ENCODE measurements at places on chromosomes 6 and 20.

DNA sequence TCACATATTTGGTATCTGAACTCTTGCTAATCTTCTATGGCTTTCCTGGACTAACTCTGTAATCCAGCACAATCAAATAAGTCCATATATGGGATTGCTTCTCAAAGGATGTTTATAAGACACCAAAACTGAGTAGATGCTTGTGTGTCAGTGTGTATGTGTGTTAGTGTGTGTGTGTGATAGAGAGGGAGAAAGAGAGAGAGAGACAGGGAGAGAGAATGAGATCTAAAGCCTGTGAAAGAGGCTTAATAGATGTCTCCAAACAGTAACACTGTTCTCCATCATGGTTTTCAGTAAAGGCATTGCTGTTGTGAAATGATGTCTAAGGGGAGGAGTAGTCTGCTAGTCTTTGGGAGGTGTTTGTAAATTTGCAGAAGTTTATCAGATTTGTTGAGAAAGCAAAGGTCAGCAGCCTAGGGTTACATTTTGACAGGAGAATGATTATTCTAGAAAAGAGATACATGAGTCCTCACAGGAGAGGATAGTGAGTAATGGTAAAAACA, 73.9 kb upstream of the MLIP start:
- no peak for DNase-seq

DNA sequence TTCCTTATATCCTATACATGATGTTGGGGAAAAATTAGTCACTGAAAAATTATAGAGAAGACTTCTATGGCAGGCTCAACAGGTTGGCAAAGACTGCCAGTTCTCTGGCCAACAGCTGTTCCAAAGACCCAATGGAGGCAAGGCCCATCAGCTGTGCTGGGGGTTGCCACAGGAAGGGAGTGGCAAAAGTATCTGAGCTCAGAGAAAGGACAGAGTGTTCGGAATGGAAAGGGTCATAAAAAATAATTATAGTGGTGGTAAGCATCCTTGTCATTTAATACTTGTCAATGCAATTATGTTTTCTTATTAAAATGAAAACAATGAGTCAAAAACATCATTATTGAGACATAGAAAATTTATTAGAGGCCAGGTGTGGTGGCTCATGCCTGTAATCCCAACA, 36.1 kb downstream of the FASTKD5 start:
- DNase-seq, result no peak

DNA sequence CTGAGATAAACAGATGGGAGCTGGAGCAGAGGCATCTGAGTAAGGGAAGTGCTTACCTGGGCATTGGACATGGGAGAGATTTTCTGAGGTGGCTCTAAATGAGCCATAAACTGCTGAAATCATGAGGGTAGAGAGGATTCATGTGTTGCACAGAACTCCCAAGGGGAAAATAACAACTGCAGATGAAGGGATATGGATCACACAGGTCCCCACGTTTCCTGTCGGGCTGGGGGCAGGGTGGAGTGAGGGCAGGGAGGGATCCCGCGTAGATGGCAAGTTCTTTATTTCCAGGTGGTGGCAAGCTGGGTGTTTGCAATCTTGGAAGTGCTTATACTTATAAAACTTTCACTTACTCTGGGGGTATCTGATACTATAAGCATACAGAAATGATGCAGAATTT, 422.6 kb upstream of the FLRT3 start:
- DNase-seq, result no peak

GRCh38 chr6:113449051-113449450, 408.1 kb upstream of the MARCKS start:
- DNase-seq, result no peak

DNA sequence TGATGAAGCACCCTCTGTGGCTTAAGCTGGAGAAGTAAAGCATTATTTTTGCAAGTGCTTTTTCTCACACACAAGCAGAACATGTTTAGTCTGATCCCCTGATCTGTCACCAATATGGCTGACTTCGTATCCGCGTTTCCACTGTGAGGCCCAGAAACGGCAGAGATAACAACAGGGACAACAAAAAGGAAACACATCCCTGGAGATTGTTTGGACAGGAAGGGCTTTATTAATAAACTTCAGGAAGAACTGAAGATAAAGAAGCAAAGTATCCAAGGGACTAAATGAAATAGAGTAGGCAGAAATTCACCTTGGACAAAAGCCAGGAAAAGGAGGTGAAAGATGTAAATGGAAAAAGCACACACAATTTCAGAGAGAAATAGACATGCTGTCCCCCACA, 49.2 kb downstream of the RARS2 start:
- no peak for DNase-seq

DNA sequence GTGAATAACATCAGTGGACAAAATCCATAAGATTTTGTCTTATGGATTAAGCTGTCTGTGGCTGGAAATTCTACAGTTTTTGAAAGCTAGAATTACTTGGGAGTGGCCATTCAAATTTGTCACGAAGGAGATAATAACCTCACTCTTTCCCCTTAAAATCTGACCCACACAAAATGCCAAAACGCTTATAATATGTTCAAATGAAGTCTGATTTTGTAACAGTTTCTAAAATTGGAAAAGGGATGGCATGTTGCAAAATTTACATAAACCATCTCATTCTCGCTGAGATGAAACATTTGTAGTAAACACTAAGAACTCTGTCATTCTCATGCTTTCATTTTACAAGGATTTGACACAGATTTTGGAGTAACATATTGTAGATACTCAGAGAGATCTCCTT, 112.7 kb downstream of the GJA1 start:
- no peak for DNase-seq

DNA sequence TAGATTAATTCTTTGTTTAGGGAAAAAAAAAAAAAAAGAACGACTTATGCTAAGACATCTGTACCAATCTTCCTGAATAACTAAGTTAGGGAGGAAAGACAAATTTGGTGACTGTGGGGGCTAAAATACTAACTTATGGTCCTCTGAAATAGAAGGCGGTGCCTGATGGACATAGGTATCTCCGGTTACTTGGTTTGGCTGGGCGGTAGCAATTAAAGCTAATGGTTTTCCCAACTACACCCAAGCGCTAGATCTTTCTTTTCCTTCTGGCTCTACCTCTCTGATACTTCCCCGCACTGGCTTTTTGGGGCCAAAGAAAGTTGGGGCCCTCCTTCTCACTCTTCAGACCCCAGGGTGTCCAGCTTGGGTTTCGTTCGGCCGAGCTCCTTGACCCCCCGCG, 1.0 kb upstream of the RBM24 start:
- DNase-seq, result no peak

DNA sequence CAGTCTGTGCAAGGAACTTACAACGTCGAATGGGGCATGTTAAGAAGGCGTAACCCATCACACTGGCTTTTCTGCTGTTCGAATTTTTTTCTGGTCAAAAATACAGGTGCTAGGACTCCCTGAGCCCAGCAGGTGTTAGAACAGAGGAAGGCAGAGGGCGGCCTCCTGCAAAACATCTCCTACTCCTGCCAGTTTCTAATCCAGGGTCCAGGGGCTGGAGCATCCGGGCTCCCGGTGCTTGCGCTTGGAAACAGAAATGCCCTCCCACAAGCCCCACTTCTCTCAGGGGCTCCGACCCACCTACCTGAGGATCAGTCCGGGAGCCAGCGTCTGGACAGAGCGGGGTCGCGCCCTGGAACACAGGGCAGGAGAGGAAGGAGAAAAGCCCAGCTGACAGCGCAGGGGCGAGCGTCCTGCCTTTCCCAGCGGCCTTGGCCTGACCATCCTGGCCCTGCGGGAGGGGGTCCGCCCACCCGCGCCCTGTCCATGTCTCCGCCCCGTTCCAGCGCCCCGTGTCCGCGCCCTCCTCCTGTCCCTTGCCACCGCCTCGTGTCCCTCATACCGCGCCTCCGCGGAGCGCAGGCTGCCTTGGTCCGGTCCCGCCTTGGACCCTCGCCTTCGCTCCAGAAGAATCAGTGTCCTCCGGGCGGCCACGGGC, 14.8 kb upstream of the LPA start:
- no peak for DNase-seq

GRCh38 chr6:45816674-45817297, 198.9 kb downstream of the CLIC5 start:
- no peak for DNase-seq

GRCh38 chr20:52761867-52762266, 210.3 kb upstream of the TSHZ2 start:
- no peak for DNase-seq

- DNase-seq, result no peak
Observed at GRCh38 chr6:157760589-157761330, 62.3 kb upstream of the SNX9 start.

GRCh38 chr6:158028876-158029275, 47.2 kb downstream of the SYNJ2 start:
- no peak for DNase-seq

- DNase-seq, result no peak
Observed at GRCh38 chr6:133699741-133700385, 189.1 kb upstream of the TCF21 start.

GRCh38 chr6:32991972-32992371, 17.4 kb downstream of the HLA-DOA start:
- DNase-seq, result no peak

- no peak for DNase-seq
Observed at GRCh38 chr6:73951183-73951582, 255.2 kb downstream of the CD109 start.

GRCh38 chr6:142746524-142746923, 198.5 kb downstream of the HIVEP2 start:
- no peak for DNase-seq

DNA sequence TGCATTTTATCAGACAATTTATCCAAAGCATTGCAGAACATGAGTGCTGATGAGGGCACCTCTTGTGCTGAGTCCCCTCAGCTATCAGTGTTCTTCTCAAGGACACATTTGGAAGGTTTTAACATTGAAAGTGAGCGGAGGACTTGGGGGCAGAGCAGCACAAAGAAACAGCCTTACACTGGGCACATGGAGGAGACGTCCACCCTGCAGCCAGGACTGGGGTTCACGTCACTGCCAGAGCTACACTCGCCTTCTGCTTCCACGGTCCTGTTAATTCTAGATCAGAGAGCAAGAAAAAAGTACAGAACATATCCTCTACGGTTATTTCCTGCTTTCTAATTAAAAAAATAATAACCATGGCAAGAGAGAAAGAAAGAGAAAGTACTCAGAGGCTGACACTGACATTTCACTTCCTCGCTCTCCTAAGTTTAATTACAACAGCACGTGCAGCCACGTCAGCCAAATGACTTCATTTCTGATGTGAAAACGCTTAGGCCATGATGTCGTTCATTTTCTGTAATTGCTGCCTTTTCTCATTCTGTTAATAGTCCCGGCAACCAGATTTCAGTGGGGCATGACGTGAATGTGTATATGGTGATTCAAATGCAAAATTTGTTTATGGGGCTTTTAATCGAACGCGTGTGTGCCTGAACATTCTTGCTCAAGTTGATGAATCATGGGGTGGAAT, 5.1 kb downstream of the PRND start:
- peak; percentile 21 for DNase-seq

GRCh38 chr6:11201772-11202512, 30.5 kb downstream of the NEDD9 start:
- DNase-seq, result no peak

GRCh38 chr20:61727761-61728160, 337.9 kb downstream of the TAF4 start:
- DNase-seq, result no peak

Measured in stimulated activated CD4-positive, alpha-beta T cell treated with anti-CD3 and anti-CD28 coated beads, Interleukin-12 subunit alpha, Interleukin-12 subunit beta, amount 100 ng/mL, for 4 hours (primary cell).